NCI-H2171 (cell line): ENCODE measurements at places on chromosomes 6 and 20.

- no peak for DNase-seq
Measured at GRCh38 chr6:1348675-1349074, 36.8 kb downstream of the FOXQ1 start.

GRCh38 chr20:63858393-63859165 lies 2.7 kb upstream of the ABHD16B start:
- DNase-seq = no peak

- no peak for DNase-seq
Measured at GRCh38 chr6:55974688-55975087, 99.3 kb upstream of the BMP5 start.

DNA sequence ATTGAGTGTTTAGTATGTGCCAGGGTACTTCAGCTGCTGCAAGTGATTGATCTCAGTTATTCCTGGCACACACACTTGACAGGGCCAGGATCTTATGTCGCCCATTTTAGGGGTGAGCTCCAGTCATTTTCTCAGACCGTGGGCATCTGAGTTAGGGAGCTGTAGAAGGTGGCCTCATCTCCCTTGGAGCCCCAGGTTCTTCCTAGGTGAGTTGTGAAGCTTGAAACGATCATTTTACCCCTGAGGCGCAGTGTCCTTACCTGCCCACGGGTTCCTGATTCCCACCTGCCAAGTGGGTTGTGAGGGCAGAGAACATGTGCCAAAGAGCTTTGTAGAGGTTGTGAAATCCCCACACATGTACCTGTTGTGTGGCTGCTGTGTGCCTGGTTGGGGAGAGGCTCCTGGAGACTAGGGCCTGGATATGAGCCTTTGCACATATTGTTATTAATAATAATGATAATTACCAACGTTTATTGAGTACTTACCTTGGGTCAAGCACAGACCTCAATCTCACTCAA lies 465 bp upstream of the KCNS1 start:
- no peak for DNase-seq

- DNase-seq = no peak
Measured at GRCh38 chr6:168138436-168138835, 59.4 kb upstream of the FRMD1 start.
